ENCODE measurements at places on chromosomes 12 and 14.
A peak's percentile ranks its signal among the peaks of the same experiment; 100 is the strongest.

GRCh38 chr12:22474970-22475720 lies 69.2 kb downstream of the C2CD5 start:
- DNase-seq, result no peak

- DNase-seq, result no peak
These were observed 322.4 kb downstream of the PDZRN4 start for GRCh38 chr12:41510470-41510869.

DNA sequence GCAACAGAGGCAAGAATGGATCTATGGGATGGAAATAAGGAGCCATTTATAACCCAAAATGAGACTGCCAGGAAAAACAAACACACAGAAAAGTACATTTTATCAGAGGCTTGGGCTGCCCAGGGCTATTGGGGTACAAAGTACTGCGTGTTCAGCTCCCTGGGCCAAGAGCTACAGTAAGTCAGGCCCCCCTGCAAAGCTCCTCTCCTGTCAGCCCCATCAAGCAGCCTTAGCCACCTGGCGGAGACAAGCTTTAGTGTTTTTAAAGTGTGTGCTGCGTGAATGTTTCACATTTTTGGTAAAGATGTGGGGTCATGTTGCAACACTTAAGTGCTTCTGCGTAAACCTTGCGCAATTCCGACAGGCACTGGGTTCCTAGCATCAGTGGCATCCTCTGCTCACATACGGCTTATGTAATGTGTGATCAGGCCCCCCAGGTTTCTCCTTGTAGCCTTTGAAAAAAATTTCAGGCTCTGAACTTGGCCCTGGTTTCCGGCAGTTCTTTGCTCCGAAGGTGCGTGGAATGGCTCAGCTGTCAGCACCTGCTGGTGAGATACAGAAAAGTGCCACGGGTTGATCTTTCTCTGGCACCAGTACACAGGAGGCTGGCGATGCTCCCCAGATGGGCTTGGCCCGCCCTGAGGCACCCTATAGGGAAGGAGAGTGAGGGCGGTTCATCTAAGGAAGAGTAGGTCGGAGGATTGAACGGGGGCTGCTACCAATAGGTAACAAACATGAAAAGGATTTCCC lies 198.7 kb upstream of the EEA1 start:
- DNase-seq, result peak; percentile 92

DNA sequence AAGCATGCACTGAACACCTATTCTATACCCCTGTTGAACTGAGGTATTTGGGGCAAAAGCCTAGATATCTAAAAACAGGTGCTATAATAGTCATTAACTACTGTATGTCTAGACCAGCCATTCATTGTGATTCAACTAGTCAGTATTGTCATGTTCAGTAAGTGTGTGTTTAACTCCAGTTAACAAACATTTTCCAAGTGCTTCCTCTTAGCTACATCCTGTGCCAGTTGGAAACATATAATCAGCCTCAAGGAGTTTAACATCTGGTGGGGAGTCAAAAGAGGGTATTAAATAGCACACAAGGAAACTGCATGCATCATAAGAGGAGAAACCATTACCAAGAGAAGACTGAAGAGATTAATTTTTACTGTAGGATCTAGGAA lies 20.4 kb downstream of the TMTC1 start:
- DNase-seq, result no peak

All from fibroblast of skin of abdomen (primary cell).